Activated B cell treated with CpG ODN at 0.5 μM for 24 hours (primary cell): ENCODE measurements at places on chromosomes 16 and 17. TPM values are rescaled to one million over a fixed set of nuclear protein-coding genes. Genes with fewer than 3 reads are reported as not detected.
A peak's percentile ranks its signal among the peaks of the same experiment; 100 is the strongest.

The ANKFY1 gene
- total RNA-seq, result 41.6 and 50.2 TPM in 2 replicates

The PTX4 gene
- not detected in 2 replicates for total RNA-seq

The TP53TG3D gene
- not detected in 2 replicates for total RNA-seq

The CYGB gene
- 0.44 and 0.49 TPM in 2 replicates for total RNA-seq

The TM4SF5 gene
- total RNA-seq, result not detected in 2 replicates

The CSF3 gene
- not detected in 2 replicates for total RNA-seq

The KCNH6 gene
- not detected in 2 replicates for total RNA-seq

The MGAT5B gene
- total RNA-seq, result 5.6 and 7.4 TPM in 2 replicates

DNA sequence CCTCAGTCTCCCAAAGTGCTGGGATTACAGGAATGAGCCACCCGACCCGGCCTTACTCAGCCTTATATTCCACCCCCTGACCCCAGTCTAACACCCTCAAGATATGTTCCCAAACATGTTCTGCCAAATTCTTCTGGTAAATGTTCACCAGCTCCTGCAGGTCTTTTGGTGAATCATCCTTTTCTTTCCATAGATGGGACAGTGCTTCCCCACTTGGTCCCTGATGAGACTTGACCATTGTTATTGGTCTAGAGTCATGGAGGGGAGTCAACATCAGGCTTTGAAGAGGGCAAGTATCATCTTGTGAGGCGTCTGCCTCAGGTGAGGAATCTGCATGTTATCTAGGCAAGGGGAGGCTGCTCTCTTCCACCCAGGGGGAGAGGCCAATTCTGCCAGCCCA, 10.4 kb upstream of the RUNDC3A start:
- no peak for DNase-seq

GRCh38 chr16:50276801-50277555, 10.6 kb downstream of the ADCY7 start:
- no peak for DNase-seq

DNA sequence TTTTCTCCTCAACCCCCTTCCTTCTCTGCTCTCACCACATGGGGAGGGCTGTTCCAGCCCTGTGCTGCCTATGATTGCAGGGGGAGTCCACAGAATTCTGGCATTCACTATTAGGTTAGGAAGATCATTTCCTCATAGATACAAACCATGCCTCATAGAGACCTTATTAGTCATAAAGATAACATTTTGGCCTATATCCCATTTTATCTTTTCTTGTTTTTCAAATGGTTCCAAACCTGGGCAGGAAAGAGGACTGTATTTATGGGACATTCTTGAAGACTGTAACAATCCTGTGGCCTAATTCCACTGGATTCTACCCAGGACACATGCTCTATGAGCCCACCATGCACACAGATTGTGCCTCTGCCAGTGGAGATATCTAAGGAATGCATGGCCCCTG, 51.7 kb downstream of the ASIC2 start:
- no peak for DNase-seq

DNA sequence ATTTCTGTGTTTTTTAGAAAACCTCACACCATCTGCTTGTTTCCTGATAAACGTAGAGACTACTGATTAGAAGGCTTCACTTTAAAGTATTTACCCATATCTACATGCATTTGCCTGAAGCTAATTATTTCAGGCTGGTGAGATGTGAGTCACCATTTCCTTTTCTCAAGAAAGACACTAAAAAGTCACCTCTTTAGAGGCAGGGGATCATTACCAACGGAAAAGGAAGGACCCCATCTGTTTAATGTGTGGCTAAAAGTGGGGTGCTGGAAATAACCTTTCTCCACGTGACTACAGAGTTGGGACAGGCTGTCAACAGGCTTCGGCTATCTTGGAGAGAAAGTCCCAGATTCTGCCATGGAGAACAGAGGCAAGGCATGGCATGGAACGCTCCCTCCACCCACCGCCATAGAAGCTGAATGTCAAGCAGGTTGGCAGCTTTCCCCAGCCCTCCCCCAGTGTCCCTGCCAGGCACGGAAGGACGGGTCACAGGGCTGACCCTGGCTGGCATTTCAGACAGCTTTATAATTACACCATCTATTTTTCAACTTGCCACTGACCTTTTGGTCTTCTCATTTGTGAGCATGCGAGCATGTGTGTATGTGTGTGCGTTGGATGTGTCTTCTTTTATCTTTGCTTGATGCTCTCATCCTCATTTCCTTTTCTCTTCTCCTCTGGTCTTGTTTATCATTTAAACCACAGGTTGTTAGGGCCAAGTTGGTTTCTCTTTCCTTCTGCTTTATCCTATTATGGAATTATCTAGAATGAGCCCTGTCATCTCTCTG, 157.0 kb downstream of the CPPED1 start:
- no peak for DNase-seq

DNA sequence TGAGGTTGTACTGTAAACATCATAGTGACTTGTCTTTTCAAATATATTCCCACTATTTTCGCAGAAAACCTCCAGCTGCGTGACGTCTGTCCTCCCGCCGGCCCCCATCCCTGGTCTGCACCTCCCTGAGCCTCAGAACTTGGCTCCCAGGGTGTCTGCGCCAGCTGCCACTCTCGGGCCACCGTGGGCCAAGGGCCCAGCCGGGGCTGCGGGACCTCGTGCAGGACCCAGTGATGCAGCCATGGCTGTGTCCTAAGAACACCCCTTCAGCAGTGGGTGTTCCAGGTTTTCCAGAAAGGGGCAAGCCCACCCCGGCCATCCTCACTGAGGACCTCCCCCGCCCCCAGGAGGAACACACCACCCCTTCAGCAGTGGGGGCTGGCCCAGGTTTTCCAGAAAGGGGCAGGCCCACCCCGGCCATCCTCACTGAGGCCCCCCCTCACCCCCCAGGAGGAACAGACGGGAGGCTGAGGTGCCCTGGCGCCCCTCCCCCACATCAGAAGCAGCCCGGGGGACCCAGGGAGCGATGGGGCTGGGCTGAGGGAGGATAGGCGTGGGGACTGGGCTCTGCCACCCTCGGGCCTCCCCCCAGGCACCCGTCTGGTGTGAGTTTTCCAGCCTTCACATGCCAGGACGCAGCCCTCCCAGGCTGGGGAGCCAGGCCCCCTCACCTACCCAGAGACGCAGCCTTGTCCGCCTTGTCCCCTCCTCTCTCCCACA, 12.2 kb upstream of the ZFPM1 start:
- no peak for DNase-seq

DNA sequence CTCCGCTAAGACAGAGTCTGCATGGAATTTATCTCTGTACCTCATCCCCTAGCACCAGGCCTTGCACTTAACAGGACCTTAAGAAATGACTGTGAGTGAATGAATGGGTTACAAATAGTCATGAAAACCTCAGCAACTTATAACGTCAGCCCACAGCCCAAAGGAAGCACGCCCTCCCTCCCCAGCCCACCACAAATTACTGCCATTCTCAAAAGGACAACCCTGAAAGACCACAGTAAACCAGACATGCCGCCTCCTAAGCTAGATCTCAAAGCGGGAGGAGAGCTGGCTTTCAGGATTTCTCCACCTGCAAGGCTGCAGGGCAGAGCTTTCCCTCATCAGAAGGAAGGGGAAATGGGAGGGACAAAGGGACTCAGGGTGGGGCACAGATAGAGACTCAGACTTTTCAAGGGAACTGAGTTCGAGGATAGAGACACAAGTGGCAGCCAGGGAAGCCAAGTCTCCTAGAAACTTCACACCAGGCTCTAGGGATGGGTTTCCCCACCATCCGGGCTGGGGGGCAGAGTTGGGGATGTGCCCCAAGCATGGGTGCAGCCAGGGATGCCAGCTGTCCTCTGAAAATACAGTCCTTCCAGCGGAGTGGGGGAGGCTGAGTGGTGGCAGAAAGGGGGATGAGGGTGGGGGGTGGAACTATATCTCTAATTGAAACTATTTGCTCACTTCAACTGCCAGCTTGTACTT, 56.7 kb downstream of the PLXDC1 start:
- no peak for DNase-seq

- DNase-seq, result no peak
Observed at GRCh38 chr16:77761204-77761603, 27.2 kb upstream of the VAT1L start.

DNA sequence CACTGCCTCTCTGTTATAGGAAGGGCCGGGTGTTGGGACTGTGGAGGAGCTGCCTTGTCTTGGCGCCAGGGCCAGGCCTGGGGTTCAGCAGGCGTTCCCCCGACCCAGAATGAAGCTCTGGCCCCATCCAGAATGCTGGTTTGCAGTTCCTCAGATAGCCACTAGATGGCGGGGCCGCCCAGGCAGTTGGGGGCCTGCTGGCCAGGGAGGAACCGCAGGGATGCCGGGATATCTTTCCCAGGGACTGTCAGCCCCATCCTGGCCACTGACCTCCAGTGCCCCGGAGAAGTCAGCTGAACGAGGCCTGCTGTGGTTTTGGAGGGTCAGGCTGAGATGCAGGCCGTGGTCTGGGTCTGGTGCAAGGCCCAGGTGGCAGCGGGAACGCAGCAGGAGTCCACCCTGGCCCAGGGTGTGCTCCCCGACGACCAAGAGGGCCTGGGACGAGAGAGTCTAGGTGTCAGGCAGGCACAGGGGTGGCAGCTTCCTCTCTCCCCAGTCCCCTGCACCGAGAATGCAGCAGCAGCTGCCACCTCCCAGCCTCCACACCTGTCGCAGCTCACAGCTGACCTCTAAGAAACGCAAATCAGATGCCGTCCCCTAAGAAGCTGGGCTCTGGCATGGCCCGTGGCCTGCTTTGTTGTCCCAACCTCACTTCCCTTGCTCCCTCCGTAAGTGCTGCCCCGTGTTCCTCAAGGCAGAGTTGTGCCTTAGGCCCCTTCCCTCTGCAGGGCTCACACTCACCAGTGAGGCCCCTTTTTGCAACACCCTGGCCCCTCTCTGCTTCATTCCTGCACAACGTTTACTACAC, 51.2 kb downstream of the RMI2 start:
- peak; percentile 63 for DNase-seq

DNA sequence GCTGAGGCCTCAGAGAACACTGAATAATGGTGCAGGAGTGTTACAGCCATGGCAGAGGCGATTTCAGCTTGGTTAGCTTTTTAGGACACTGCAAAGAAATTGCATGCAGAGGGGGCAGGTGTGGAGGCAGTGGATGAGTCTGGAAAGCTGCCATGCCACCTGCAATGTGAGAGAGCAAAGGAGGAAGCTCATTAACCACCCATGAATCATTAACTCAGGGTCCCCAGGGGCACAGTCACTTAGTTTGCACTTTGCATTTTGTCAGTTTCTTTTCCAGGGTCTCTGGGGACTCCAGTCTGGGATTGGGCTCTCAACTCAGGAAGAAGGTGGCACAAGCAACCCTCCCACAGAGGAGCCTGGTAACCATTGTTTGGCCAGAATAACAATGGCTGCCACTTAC, 132.9 kb downstream of the USP31 start:
- no peak for DNase-seq

DNA sequence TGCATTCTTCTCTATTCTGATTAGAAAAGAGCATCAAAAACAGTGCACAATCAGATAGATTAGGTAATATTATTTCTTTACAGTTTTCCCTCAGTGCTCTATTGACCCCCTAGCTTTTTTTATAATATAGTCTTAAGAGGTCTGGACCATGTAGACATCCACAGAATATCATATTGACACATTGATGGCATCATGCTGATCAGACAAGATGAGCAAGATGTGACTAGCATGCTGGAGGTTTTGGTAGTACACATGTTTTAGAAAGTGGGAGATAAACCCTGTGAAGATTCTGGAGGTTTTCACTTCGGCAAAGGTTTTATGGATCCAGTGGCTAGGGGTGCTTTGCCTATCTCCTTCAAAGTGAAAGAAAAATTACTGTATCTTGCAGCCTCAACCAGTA, 2.8 kb upstream of the ABCA8 start:
- DNase-seq, result no peak

GRCh38 chr16:48256579-48257177, 9.3 kb upstream of the ABCC11 start:
- DNase-seq, result no peak

DNA sequence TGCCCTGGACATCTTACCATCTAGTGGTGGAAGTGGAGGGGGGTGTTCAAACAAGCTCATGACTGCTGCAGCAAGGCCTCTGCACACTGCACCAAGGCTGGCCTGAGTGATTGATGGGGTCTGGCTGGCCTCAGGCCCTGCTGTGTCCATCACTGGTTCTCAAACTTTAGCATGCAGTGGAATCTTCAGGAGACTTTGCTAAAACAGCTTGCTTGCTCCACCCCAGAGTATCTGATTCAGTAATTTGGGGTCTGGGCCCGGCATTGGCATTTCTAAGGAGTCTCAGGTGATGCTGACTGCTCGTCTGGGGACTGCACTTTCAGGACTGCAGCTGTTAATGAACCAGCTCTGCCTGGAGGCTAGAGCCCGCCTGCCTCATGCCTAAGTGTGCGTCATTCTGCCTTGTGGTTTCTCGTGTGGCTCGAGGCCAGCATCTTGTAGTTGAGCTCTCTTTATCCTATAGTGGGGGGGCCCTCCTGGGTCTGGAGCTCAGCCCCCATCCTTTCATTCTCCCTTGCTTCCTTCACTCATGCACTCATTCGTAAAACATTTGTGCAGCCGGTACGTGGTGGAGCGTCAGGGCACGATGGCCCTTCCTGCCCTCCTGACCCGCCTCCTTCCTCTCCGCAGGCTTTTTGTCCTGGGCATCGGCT, 4.1 kb downstream of the MGAT5B start:
- no peak for DNase-seq

GRCh38 chr17:56908001-56908542, 5.8 kb downstream of the TRIM25 start:
- peak; percentile 57 for DNase-seq

- no peak for DNase-seq
Observed at GRCh38 chr16:84308120-84308519, 13.4 kb downstream of the WFDC1 start.

GRCh38 chr17:60743799-60744198, 66.1 kb downstream of the BCAS3 start:
- no peak for DNase-seq

DNA sequence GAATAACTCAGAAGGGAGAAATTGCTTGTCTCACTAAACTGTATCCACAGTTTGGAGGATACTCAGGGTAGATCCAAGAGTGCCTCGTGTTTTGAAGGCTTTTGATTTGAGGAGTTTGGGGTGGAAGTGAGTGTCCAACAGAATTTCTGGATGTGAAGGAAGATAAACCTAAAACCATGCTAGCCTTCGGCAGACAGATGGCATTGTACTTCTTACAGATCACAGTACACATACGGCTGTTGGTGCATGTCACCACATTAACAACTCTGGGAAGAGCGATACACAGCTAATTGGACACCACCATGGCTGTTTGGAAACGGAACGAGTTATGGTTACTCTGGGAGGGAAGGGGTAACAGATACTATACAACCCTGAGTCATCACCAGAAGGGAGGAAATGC, 420.4 kb downstream of the GRIN2A start:
- DNase-seq, result no peak

GRCh38 chr17:42337442-42337841, 49.1 kb downstream of the STAT5A start:
- no peak for DNase-seq

- DNase-seq, result no peak
Observed at GRCh38 chr17:71699907-71700306, 420.9 kb upstream of the SOX9 start.

DNA sequence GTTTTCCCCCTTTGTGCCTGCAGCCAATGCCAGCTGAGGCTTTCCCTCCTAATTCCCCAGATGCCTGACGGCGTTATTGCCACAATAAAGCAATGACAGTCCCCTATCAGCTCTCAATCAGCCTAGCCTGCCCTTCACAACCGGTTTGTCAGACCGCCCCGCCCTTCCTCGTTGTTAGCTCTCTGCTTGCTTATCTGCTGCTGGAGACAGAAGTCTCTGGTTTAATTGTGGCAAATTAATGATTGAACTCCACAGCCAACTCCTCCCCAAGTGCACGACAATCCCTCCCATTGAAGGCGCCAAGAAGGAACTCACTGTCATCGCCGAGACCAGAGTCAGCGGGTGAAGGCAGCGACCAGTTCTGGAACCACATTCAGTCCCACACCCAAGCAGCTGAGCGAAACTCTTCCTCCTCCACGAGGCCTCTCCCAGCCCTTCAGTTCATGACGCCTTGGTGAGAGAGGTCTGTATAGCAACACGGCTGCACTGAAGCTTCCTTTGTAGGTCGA, 474.4 kb downstream of the SLC39A11 start:
- DNase-seq, result no peak
